Stimulated activated CD8-positive, alpha-beta memory T cell treated with anti-CD3 and anti-CD28 coated beads, Interleukin-15, amount 100 ng/mL, for 4 hours (primary cell): ENCODE measurements at places on chromosomes 1 and 21.

DNA sequence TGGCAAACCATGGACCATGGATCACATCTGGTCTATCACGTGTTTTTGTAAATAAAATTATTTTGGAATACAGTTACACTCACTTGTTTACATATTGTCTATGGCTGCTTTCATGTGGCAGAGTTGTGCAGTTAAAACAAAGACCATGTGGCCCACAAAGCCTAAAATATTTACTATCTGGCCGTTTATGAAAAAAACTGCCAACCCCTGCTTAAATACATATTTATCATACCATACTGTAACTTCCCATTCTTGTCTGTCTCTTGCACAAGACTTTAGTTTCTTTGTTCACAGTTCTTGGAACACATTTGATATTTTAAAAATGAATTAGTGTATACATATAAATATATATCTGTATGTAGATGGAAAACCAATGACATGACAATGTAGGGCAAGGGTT is 141.5 kb downstream of the PAPPA2 start:
- DNase-seq = no peak

GRCh38 chr1:161185732-161186311 is 8.5 kb upstream of the B4GALT3 start:
- no peak for DNase-seq

DNA sequence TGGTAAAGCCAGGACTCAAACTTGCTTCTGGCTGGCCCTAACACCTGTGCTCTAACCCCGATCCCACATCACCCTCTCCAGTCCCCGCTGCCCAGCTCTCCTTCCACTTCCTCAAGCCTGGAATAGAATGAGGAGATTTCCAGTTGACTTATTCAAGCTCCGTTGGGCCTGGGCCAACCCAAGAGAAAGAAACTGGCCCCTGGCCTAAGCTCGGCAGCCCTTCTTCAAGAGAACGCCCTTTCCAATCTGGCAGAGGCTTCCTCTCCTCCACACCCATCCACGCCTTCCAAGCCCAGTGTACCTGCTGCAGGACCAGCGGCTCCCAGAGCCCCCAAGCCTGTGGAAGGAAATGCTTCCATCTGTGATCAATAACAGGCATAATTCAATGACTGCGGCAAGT is 51.9 kb downstream of the LRRN2 start:
- no peak for DNase-seq

GRCh38 chr1:118826669-118827068 is 161.5 kb downstream of the TBX15 start:
- no peak for DNase-seq

GRCh38 chr1:1203561-1204424 is 2.6 kb downstream of the TNFRSF18 start:
- no peak for DNase-seq
